Central memory CD8-positive, alpha-beta T cell (primary cell): ENCODE measurements at places on chromosomes 2 and 18.

GRCh38 chr2:53516650-53517049, 251.0 kb upstream of the CHAC2 start:
- no peaks in the 10 kb centered on the region for H3K4me1 ChIP-seq
- DNase-seq: no peak
- H3K27ac ChIP-seq: no peak overlapping the region
- no peak overlapping the region for H3K4me3 ChIP-seq
- no peaks in the 10 kb centered on the region for H3K36me3 ChIP-seq

- no peak for DNase-seq
- H3K27me3 ChIP-seq: no peaks in the 10 kb centered on the region
- no peaks in the 10 kb centered on the region for H3K4me1 ChIP-seq
- no peak overlapping the region for H3K4me3 ChIP-seq
Observed at GRCh38 chr2:102285368-102285767, 26.0 kb upstream of the IL1RL1 start.

- H3K36me3 ChIP-seq: no peaks in the 10 kb centered on the region
- H3K4me3 ChIP-seq: no peak overlapping the region
- H3K27ac ChIP-seq: no peak overlapping the region
- no peak for DNase-seq
Observed at GRCh38 chr2:524442-524841, 152.8 kb downstream of the TMEM18 start.

DNA sequence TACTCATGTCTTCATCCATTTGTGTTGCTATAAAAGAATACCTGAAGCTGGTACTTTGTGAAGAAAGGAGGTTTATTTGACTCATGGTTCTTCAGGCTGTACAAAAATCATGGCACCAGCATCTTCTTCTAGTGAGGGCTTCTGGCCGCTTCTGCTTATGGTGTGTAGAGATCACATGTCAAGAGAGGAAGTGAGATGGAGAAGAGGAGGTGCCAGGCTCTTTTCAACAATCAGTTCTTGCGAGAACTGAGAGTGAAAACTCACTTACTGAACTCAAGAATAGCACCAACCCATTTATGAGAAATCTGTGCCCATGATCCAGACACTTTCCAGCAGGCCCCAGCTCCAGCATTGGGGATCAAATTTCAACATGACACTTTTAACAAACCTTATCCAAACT, 30.0 kb upstream of the BARD1 start:
- no peak overlapping the region for H3K27ac ChIP-seq
- H3K27me3 ChIP-seq: no peaks in the 10 kb centered on the region
- H3K4me1 ChIP-seq: no peaks in the 10 kb centered on the region
- no peak overlapping the region for H3K4me3 ChIP-seq

DNA sequence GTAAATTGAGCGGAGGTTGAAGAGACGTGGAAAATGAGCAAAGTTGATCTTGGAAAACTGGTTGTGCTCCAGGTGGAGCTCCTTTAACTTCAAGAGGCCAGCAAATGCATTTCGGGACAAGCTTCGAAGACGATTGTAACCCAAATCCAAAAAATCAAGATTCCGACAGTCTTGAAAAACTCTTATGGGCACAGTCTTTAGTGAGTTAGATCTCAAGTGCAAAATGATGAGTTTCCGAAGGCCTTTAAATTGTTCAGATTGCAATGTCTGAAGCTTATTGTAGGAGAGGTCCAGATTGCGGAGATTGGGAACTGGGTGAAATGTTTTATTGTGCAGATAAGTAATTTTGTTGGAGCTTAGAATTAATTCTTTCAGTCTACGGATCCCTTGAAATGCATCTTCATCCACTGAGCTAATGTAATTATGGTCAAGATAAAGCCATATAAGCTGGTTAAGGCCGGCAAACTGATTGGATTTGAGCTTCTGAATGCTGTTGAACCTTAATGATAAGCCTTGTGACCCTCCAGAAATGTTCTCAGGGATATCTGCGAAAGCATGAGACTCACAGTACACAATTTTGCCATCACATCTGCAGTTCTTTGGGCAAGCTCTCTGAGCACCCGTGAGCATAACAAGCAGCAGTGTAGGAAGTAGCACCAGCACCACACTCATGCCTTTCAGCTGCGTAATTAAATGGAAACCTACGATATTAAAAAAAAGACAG, 2.9 kb downstream of the LRRTM4 start:
- H3K4me1 ChIP-seq: no peaks in the 10 kb centered on the region
- H3K4me3 ChIP-seq: no peak overlapping the region
- H3K27me3 ChIP-seq: no peaks in the 10 kb centered on the region
- no peak overlapping the region for H3K27ac ChIP-seq
- H3K36me3 ChIP-seq: peaks cover 3% of the 10 kb centered on the region

GRCh38 chr2:111624411-111625156, 259.4 kb downstream of the ANAPC1 start:
- H3K36me3 ChIP-seq: no peaks in the 10 kb centered on the region
- H3K27ac ChIP-seq: no peak overlapping the region
- DNase-seq: no peak
- H3K4me3 ChIP-seq: no peak overlapping the region
- peaks cover 7% of the 10 kb centered on the region for H3K4me1 ChIP-seq

DNA sequence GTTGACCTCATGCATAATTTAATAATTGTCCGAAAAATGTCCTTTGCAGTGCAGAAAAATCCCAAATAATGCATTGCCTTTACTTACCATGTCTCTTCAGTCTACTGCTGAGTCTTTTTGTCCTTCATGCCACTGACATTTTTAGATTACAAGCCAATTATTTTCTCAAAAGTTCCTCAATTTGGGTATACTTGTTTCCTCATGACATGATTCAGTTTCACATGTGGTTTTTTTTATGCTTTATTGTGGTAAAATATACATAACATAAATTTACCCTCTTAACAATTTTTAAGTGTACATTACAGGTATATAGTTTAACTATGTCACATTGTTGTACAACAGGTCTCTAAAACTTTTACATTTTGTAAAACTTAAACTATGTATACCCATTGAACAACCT, 81.0 kb downstream of the EPC2 start:
- H3K4me3 ChIP-seq: peak overlapping the region; percentile 25
- peaks cover 8% of the 10 kb centered on the region for H3K36me3 ChIP-seq
- DNase-seq: no peak
- H3K27ac ChIP-seq: peak overlapping the region; percentile 67
- no peaks in the 10 kb centered on the region for H3K27me3 ChIP-seq
- H3K4me1 ChIP-seq: peaks cover 69% of the 10 kb centered on the region

- no peak overlapping the region for H3K4me3 ChIP-seq
- no peak for DNase-seq
- no peaks in the 10 kb centered on the region for H3K27me3 ChIP-seq
- no peaks in the 10 kb centered on the region for H3K4me1 ChIP-seq
Observed at GRCh38 chr18:7878265-7879211, 311.4 kb downstream of the PTPRM start.

DNA sequence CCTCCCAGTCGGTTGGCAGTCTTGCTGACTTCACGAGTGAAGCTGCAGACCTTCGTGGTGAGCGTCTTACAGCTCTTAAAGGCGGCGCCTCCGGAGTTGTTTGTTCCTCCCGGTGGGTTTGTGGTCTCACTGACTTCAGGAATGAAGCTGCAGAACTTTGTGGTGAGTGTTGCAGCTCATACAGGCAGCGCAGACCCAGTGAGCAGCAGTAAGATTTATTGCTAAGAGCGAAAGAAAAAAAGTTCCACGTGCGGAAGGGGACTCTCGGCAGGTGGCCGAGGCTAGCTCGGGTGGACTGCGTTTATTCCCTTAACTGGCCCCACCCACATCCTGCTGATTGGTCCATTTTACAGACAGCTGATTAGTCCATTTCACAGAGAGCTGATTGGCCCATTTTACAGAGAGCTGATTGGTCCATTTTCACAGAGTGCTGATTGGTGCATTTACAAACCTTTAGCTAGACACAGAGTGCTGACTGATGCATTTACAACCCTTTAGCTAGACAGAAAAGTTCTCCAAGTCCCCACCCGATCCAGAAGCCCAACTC, 240.3 kb downstream of the LRATD1 start:
- H3K36me3 ChIP-seq: no peaks in the 10 kb centered on the region
- H3K27ac ChIP-seq: no peak overlapping the region
- no peaks in the 10 kb centered on the region for H3K4me1 ChIP-seq
- no peak for DNase-seq

DNA sequence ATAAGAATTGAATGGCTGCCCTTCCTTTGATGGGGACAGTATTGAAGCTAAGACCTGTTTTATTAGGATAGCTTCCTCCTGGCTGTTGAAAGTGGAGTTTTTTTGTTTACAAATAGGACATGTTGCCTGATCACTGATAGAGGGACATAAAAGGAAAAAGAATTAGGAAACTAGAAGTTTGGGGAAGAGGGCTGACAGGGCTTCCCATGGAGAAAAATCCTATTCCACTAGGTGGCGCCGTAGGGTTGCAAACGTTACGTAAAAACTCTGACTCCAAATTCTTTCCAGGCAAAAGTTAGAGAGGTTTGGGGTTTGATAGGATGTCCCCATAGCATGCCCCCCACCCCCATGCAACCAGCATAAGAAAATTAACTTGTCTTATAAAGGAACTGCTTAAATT, 11.1 kb upstream of the RBFA start:
- no peak overlapping the region for H3K27ac ChIP-seq
- peaks cover 1% of the 10 kb centered on the region for H3K36me3 ChIP-seq
- H3K4me1 ChIP-seq: no peaks in the 10 kb centered on the region
- no peak for DNase-seq
- no peak overlapping the region for H3K4me3 ChIP-seq

- no peak overlapping the region for H3K4me3 ChIP-seq
- no peaks in the 10 kb centered on the region for H3K36me3 ChIP-seq
- no peak for DNase-seq
- peaks cover 10% of the 10 kb centered on the region for H3K4me1 ChIP-seq
- H3K27me3 ChIP-seq: no peaks in the 10 kb centered on the region
Observed at GRCh38 chr2:130987519-130988425, 105.5 kb downstream of the FAM168B start.

GRCh38 chr2:120142528-120143219, 80.5 kb downstream of the TMEM185B start:
- no peaks in the 10 kb centered on the region for H3K27me3 ChIP-seq
- H3K4me1 ChIP-seq: no peaks in the 10 kb centered on the region
- no peak overlapping the region for H3K4me3 ChIP-seq
- no peaks in the 10 kb centered on the region for H3K36me3 ChIP-seq
- no peak for DNase-seq

GRCh38 chr18:72128649-72129048, 415.5 kb downstream of the CBLN2 start:
- H3K27ac ChIP-seq: no peak overlapping the region
- no peak overlapping the region for H3K4me3 ChIP-seq
- H3K4me1 ChIP-seq: no peaks in the 10 kb centered on the region
- no peaks in the 10 kb centered on the region for H3K36me3 ChIP-seq

DNA sequence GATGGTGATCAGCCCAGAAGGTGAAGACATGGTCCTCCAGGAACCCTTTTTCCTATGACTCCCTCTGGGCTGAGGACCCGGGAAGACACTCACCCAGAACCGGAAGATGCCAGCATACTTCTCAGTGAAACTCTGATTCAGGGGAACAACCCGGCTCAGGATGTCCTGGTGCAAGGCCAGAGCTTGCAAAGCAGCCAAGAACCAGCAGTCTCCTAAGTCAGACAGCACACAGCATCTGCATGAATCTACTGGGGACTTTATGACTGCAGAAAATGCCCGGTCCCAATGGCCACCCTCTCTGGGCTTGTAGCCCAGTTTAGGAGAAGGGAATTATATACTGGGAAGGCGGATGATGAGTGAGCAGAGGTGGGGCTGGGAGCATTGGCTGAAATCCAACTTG, 15.3 kb downstream of the CAPN14 start:
- DNase-seq: no peak
- peaks cover 2% of the 10 kb centered on the region for H3K36me3 ChIP-seq
- H3K4me1 ChIP-seq: no peaks in the 10 kb centered on the region

- DNase-seq: no peak
- peaks cover 28% of the 10 kb centered on the region for H3K4me1 ChIP-seq
- H3K36me3 ChIP-seq: peaks cover 18% of the 10 kb centered on the region
- H3K27me3 ChIP-seq: no peaks in the 10 kb centered on the region
- peak overlapping the region; percentile 96 for H3K4me3 ChIP-seq
Observed at GRCh38 chr18:50880119-50880465, 1.2 kb downstream of the ME2 start.

DNA sequence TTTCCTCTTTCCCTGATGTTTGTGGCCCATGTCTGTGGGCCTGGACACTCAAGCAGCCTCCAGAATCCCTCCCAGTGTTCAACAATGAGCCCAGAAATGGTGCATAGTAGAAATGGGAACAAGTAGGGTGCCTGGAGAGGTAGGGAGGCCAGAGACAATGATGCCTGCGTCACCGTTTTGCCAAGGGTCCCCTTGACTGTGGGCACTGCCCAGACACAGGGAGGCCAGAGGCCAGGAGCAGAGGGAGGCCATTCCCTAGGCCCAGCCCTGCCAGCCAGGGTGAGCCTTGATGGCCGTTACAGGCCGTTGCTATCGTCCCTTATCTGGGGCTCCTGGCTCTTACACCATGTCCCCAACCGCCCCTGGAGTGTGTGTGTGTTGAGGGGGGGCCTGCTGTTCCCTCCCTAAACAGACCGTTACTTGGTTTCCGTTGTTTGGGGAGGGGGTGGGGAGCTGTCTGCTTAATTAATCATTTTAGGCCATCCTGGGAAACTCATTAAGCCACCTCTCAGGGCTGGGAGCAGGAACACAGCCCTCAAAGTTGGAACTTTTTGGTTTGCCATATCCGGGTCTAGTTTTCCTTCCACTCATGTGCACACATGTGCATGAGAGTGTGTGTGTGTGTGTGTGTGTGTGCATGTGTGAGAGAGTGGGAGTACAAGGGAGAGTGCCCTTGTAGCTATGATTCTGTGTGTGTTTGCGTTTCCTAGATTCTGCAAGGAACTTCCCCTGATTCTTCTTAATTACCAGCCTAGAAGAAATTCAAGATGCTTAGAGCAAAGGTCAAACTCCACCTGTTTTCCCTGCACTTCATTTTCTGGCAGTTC, 135.2 kb upstream of the HAAO start:
- peaks cover 7% of the 10 kb centered on the region for H3K27me3 ChIP-seq
- no peaks in the 10 kb centered on the region for H3K36me3 ChIP-seq
- DNase-seq: no peak
- H3K27ac ChIP-seq: no peak overlapping the region

DNA sequence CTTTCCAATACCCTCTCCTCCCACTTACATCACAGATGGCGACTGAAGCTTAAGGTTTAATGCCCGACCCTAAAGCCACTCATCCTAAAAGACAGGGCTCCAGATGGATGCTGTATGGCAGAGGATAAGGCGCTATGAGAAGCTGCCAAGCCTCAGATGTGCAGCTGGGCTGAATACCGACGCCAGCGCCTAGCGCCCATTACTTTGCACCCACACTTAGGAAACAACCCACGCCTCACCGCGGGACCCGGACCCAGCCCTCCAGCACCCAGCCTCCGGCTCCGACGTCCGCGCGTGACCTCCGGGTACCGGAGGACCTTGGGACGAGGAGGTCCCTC, 335 bp downstream of the TRAK2 start:
- DNase-seq: no peak
- peaks cover 37% of the 10 kb centered on the region for H3K4me1 ChIP-seq
- peaks cover 18% of the 10 kb centered on the region for H3K36me3 ChIP-seq
- peak overlapping the region; percentile 98 for H3K4me3 ChIP-seq
- no peaks in the 10 kb centered on the region for H3K27me3 ChIP-seq
- H3K27ac ChIP-seq: peak overlapping the region; percentile 87

DNA sequence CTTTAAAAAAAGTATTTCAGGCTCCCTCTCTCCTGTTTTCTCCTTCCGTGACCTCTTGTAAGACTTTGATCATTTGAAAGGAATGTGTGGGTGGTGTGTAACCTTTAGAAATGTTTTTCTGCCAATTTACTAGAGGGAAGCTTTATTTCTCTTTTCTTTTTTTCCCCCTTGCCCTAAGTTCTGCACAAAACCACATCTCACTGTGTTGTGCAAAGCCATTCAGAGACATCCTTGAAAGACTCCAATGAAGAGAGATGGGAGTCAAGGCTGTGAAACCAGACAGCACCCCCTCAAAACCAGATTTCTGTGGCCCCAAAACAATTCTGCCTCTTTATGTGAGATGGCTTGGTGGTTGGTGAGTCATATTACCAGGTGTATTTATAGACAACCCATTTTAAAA, 184.6 kb upstream of the ERBB4 start:
- DNase-seq: no peak
- peaks cover 6% of the 10 kb centered on the region for H3K4me1 ChIP-seq
- no peak overlapping the region for H3K27ac ChIP-seq
- H3K4me3 ChIP-seq: no peak overlapping the region
- no peaks in the 10 kb centered on the region for H3K36me3 ChIP-seq
